CD4-positive, alpha-beta T cell treated with Interleukin-4 for 4 hours (primary cell): ENCODE measurements at places on chromosomes 1 and 21.

- peak; percentile 43 for DNase-seq
Measured at GRCh38 chr1:207883104-207883651, 27.7 kb downstream of the CD34 start.

DNA sequence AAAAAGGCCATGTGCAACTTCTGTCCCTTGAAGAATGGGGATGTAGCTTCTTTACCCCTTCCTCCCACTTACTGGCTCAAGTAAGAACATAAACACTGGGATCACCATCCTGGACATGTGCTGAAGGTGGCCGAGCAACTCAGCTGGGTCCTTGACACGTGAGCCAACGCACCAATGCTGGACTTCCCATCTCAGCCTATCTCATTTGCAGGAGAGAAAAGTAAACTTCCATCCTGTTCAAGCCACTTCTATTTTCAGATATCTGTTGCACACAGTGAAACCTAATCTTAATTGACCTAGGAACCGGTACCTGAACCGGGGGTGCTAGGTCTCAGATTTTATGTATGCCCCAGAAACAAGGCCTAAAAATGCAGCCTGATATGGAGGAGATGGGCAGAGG is 75.3 kb downstream of the HLCS start:
- no peak for DNase-seq

DNA sequence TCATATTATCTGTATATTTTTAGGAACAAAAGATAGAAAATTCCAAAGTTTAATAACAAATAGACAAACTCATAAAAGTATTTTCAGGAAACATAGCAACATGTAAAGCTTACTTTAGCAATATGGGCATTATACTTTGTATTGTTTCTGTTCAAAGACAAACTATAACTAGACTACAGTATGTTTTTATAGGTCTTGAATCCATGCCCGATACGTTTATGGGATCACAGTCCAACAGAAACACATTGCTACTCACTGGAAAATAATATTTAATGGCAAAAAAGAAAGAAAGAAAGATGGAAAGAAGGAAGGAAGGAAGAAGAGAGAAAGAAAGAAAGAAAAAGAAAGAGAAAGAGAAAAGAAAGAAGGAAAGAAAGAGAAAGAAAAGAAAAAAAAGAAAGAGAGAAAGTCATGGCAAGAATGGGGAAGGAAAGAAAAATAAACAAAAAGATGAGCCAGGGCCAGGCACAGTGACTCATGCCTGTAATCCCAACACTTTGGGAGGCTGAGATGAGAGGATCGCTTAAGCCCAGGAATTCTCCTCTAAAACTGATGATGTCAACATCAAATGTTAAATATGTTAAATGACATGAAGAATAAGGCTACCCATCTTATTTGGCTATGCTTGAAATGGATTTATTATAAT is 32.7 kb downstream of the TM2D1 start:
- DNase-seq, result no peak

DNA sequence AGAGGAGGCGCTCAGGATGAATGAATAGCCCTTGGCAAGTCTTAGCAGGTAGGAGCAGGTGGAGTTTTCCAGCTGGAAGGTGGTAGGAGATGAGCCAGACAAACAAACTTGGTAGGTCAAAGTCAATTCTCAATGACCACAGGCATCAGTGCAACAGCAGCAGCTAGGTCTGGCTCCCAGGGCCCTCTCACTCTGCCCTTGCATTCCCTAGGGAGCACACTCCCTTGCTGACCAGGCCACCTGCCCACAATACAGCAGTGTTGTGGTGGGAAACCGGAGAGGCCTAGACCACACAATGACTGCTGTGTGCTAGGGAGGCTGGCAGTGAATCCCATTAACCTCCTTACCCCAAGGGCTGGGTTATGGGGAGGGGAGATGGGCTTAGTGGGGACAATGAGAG is 13.0 kb upstream of the PAQR6 start:
- no peak for DNase-seq

DNA sequence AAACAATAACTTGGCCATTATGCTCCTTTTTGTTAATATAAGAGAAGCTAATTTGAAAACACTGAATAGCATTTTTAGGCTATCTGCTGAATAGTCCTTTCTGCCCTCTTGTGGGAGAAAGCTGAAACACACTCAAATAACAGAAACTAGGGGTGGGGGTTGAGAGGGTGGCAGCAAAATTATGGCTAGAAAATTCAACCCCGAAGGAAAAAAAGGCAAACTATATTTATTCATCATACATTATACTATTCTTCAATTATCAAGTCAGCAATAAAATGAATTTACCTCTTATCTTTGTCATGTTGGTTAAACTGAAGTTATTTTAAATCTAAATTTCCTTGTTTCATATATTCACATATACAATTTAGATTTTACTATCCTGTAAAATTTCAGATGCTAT is 255.9 kb downstream of the FAF1 start:
- peak; percentile 30 for DNase-seq
